Memory B cell (primary cell): ENCODE measurements at places on chromosomes 4 and X.
A peak's percentile ranks its signal among the peaks of the same experiment; 100 is the strongest.

- no peak for DNase-seq
Measured at GRCh38 chrX:35351795-35352483, 409.3 kb downstream of the FAM47B start.

- no peak for DNase-seq
Measured at GRCh38 chrX:12867685-12868084, 813 bp downstream of the TLR7 start.

- DNase-seq = no peak
Measured at GRCh38 chrX:149185087-149185486, 320.0 kb downstream of the IDS start.

- DNase-seq = no peak
Measured at GRCh38 chr4:87732033-87732765, 67.2 kb upstream of the IBSP start.

GRCh38 chrX:102934624-102935023 is 2.4 kb upstream of the RAB40AL start:
- DNase-seq = no peak

DNA sequence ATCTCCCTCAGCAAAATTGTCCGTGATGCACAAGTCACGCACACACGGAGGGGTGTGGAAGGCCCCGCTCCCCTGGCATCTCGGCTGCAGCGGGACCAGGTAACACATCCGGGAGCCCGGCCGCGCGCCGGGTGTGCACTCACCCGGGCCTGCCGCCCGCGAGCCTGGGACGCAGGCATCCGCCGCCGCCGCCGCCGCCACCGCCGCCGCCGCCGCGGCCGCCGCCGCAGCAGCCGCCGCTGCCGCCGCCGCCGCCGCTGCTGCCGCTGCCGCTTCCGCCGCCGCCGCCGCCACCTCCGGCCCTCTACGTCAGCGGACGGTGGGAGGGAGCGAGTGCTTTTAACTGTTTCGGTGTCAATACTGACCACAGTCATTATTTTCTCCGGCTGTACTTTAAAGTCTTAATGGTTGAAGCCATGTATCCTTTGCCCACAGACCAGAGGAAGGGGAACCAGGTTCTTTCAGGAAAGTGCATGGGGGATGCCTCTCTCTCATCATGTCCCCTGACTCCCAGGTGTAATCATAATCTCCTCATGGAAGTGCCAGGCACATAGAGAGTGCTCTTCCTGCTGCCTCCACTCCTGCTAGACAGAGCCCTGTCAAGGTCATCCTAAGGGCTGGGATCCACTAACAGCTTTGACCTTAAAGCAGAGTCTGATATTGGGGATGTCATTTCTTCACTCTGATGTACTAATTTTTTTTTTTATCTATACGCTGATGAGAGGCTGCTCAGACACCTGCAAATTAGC is 38.0 kb downstream of the MAGEE2 start:
- DNase-seq = peak; percentile 27

- no peak for DNase-seq
Measured at GRCh38 chrX:45749375-45749774, 548.7 kb upstream of the DIPK2B start.
